ENCODE measurements at places on chromosomes 1 and 21. TPM values are rescaled to one million over a fixed set of nuclear protein-coding genes. Genes with fewer than 3 reads are reported as not detected.

Gene CACNA1E
- total RNA-seq = not detected

Gene SLC2A5
- total RNA-seq = not detected

Gene FBLIM1
- total RNA-seq = 466 TPM

Gene KRTAP12-2
- not detected for total RNA-seq

Gene ADGRL2
- 19.4 TPM for total RNA-seq

Gene PBX1
- 7.0 TPM for total RNA-seq
